ENCODE measurements at places on chromosomes 6 and 20.

DNA sequence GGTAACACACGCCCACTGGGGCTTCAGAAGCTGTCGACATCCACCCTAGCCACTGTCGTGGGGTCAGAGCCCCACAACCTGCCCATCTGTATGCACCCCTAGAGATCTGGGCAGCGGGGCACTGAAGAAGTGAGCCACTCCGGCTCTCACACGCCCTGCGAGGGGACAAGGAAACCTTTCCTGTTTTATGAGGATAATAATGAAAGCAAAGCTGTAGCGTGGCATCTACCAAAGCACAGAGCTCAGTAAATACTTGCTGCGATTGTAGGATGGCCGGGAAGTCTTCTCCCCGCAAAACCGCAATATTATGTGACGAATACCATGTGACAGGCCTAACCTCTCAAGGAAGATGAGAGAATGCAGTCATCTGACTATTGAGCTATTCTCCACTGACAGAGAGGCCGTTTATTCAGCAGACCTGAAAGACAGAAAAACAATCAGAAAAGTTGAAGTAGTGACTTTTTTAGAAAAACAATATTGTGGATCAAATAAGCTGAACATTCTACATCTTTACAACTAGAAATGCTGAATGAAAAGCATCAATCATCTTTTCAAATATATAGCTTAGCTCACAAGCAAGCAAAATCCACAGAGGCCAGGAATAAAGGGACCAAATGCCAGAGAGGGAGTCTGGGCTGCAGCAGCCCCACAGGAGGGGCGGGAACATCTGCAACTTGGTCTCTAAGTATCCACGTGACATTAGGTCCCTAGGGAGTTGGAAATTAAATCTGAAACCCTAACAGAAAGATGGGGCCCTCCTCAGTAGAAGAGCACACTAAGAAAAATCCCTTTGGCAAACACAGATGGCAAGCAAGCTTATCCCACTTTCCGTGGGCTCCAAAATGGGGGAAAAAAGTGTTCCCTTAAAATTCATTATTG lies 207.8 kb downstream of the TTLL2 start:
- no peak for DNase-seq

DNA sequence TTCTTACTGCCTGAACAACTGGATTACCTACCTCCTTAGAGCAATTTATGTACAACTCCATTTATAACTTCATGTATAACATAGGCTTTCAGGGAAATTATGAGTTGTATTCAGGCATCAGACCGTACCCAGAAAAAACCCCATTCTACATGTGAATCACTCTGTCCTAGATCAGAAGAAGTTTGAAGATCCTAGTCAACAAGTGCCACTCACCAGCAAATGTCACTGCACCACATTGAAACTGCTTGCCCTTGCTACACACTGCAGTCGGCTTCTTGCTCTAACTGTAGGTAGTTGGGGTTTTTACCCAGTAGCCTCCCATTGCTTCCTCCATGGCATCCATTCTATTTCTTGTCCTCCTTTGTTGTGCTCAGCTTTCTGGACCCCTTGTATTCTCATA lies 132.4 kb downstream of the DNAH8 start:
- DNase-seq: no peak

- DNase-seq: no peak
Observed at GRCh38 chr6:140879946-140880345, 1252.8 kb upstream of the GJE1 start.

DNA sequence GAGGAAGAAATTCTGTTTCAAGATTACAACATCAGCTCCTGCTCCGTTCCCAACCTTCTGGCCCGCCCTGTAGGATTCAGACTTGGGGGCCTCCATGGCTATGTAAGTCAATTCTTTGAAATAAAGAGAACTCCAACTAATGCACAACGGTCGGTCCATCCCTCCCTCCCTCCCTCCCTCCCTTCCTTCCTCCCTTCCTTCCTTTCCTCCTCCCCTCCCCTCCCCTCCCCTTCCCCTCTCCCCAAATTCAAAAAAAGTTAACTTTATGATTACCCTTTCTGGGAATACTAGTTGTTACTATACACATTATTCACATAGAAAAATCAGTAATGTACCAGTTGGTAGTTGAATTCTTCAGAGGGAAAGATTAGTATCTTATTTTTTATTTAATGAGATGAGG lies 179.7 kb upstream of the AGPAT4 start:
- no peak for DNase-seq

DNA sequence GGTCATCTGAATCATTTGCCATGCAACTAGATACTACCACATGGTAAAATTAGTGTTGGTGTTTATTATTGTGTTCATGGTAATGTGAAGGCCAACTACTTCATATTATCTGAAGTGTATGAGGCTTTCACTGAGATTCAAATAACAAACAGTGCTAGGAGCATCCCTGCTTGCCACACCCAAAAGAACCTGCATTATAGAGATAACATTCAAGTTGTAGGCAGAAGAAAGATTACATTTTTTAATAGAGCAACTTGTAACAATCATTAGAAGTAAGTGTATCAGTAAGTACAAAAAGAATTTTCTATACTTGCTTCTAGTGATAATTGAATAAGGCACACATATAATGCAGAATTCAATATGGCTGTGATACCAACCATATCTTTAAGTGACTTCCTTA lies 49.8 kb downstream of the BCKDHB start:
- no peak for DNase-seq

- no peak for DNase-seq
Observed at GRCh38 chr20:63889241-63890200, 5.4 kb upstream of the DNAJC5 start.

- no peak for DNase-seq
Observed at GRCh38 chr20:4858000-4858399, 136.3 kb downstream of the PRND start.

DNA sequence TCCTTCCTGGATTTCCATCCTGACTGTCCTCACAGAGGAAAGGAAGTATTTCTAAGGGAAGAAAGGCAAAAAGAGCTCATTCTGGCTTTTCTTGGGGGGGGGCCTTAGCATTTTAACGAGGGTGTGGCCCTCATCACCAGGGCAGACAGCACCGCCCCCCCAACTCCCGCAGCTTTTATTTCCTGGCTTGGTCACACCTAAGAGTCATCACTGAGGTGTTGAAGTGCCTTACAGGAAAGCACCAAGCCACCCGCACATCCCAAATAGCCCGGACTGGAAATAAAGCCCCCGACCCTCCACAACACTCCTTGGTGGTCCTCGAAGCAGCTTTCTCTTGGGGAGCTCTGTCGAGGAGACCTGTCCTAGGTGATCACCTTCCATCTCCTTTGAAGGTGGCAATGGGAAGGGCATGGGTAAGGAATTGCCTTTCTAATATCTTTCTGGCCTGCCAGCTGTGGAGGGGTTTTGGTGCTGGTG lies 1.3 kb downstream of the PTK7 start:
- DNase-seq: no peak
